ENCODE measurements at places on chromosomes 6 and 20.

DNA sequence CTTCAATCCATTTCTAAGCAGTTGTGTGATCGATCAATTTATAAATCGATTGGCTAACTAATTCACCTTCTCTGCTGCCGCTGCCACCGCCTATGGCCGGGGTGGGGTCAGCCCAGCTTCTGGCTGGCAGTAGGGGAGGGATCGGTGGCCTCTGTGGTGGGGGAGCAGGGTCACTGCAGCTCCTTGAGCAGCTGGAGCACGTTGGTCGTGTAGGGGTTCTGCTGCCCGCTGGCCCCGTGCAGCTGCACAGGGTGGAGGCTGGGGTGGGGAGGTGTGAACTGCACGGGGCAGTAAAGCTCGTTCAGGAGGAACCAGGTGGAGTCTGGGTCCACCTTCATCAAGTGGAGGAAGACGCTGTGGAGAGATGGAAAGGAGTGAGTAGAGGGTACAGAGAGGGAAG is 50.0 kb downstream of the TTI1 start:
- no peak for DNase-seq

DNA sequence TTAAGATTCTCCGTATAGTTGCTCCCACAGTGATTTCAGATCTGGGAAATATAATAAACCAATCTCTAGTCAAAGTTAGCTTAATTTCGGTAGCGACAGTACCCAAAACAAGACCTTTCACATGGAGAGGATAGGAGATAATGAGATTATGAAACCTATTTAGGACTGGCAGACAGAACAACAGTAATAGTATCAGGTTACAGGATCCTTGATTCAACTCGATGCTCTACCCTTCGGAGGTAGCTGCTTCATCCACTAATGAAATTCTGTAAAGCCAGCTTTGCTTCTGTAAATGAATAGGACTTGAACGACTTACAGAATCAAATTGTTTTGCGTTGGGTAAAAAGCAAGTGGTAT is 534 bp upstream of the AKIRIN2 start:
- DNase-seq = no peak

DNA sequence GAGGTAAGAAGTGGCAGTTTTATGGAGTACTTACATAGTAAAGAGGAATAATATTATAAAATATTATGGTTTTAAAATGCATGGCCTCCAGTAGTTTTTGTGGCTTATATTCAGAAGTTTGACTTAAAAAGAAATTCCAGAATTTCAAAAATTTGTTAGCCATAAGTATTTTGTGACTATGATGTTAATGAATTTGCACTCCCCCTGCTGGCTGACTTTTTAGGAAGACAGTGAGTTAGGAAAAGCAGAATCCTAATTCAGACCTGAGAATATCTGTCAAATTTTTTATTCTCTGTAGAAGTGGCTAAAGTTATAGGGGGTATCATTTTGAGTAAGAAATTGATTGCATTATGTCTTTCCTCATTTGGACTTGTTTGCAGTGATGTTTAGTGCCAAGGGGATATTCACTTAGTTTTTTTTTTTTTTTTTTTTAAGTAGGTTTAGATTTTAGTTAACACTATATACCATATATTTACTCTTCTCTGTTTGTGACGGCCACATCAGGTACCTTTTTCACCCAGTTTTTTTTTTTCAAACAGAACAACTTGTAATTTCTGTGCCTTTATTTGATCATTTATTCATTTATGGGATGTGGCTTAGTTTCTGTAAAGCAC is 40.8 kb downstream of the ZFAND3 start:
- peak; percentile 8 for DNase-seq

DNA sequence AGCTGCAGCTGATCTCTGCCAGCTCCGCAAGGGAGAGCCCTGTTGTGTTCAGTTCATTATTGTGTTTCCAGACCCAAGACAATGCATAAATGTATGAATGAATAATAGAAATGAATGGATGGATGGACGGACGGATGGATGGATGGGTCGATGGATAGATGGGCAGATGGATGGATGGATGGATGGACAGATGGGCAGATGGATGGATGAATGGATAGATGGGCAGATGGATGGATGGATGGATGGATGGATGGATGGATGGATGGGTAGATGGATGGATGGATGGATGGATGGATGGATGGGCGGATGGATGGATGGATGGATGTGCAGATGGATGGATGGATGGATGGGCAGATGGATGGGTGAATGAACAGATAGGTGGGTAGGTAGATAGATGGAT is 16.7 kb upstream of the LSM14B start:
- DNase-seq = no peak

- peak; percentile 73 for DNase-seq
Measured at GRCh38 chr20:33373735-33374605, 27.3 kb downstream of the CDK5RAP1 start.

GRCh38 chr20:34538671-34539123 is 19.8 kb upstream of the MAP1LC3A start:
- peak; percentile 3 for DNase-seq

DNA sequence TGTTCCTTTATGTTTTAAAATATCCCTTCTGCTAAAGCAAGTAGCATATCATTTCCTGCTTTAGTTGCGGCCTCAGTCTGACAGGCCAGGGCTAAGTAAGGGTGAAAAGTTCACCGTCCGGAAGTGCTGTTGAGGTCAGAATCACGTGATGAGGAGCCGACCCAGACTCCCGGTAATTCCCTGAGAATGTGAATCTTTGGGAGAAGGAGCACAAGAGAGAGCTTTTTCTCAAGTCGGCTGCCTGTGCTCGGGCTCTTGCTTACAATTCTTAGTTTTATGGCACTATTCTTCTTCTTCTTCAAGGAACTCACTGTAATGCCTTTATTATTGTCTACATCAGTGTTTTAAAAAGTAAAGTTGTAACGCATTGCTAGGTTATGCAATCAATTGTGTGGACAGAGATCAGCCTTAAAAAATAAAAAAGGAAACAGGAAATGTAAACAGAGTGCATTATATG is 309.3 kb downstream of the PRL start:
- no peak for DNase-seq

DNA sequence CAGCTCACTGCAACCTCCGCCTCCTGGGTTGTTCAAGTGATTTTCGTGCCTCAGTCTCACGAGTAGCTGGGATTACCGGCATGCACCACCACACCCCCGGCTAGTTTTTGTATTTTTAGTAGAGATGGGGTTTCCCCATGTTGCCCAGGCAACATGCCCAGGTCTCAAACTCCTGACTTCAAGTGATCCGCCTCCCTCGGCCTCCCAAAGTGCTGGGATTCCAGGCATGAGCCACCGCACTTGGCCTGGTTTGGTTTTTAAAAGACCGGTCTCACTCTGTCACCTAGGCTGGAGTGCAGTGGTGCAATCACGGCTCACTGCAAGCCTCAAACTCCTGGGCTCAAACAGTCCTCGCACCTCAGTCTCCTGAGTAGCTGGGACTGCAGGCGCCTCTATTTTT is 40.1 kb downstream of the VSTM2L start:
- no peak for DNase-seq

- DNase-seq = peak; percentile 57
Measured at GRCh38 chr20:62623488-62624324, 18.6 kb upstream of the SLCO4A1 start.

DNA sequence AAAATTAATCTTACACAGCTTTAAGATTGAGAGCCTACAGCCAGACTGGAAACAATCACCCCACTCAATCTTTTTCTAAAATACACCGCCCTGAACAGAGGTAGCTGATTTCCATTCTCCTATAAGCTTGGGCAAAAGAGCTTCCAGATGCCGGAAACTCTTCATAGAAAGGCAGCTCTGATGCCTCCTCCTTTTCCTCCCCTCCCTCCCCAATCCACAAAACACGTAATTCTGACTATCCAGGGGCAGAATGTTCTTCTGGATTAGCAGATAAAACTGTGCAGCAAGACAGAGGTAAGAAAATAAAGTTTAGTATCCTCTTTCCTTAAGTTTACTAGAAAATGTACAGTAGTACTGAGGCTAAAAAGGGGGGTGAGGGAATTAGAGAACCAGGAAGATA is 15.8 kb downstream of the ADNP start:
- no peak for DNase-seq

DNA sequence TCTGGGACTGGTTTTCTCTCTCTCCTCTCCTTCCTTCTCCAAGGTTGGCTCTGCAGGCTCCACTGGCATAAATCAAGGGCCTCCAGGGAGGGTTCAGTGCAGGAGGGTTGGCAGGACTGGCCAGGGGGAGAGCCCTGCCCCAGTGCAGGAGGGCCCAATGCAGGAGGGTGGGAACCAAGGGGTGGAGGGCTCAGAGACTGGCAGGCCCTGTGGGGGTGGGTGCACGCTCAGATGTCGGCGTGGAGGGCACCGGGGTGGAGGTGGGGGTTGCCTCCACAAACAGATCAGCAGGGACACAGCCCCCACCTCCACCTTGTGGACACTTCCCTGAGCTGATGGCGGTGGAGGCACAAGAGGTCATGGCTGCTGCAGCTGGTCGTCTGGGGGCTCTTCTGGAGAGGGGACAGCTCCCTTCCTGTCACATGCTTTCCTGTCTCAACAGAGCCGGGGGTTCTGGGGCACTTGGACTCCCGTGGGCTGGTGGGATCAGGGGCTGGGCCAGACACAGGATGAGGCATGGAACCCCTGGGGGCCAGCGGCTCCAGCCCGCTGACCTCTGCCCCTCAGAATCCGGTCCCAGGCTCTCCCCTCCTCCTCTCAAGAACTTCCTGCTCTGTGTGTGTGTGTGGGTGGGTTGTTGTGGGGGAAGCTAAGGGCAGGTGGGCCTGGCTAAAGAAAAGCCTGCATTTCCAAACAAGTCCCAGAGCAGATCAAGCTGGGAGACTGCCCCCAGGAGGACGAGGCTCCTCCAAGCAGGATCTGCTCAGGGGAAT is 2.7 kb upstream of the ABHD16B start:
- DNase-seq = peak; percentile 15

DNA sequence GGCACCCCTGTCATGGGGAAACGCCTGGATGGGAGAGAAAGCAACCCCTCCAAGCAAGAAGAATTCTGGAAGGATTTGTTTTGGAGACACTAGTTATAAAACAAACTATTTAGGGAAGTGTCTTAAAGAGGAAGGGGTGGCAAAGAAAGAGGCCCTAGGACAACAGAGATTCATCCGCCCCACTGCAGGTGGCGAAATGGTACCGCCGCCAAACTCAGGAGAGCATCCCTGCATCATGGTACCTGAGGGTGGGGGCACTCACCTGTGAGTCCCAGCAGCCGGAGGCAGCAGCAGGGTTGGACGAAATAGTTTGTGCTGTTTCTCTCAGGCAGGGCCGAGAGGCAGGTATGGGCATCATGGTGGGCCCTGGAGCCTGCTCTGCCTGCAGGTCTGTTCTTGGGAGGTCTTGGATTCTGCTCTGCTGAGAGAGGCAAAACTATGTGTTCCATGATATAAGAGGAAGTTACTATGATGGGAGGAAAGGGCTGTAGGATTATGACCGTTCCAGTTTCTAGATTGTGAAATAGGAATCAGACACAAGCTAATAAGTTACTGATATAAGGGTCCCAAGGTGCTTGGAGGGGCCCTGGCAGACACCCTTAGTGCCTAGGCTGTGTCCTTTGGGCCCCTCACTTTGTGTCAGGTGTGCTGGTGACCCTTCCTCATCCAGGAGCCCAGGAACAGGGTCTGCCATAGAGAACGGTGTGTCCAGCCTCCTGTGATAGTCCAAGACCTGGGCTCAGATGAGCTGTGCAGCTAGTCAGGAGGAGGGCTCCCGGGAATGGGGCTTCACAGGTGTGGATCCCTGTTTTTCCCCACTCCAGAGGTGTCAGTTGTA is 20.4 kb downstream of the SIRPD start:
- no peak for DNase-seq

- no peak for DNase-seq
Measured at GRCh38 chr6:158011478-158011920, 29.8 kb downstream of the SYNJ2 start.

- no peak for DNase-seq
Measured at GRCh38 chr6:113570161-113570560, 287.0 kb upstream of the MARCKS start.

DNA sequence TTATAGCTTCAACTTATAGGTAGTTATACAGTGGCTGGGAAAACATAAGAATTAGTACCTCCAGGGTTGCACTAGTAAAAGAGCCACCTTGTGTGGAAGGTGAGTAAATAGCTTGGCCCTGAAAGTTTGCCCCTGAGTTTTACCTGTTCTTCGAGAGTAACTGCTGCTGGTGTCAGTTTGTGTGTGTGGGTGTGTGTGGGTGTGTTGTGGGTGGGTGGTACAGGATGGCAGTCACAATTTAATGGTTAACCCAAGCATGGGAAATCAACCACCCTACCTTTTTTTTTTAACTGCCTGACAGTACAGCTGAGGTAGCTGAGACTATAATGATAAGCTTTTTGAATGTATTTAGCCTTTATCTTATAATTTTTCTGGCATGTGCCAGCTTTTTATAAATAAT is 137.3 kb downstream of the STXBP5 start:
- no peak for DNase-seq

DNA sequence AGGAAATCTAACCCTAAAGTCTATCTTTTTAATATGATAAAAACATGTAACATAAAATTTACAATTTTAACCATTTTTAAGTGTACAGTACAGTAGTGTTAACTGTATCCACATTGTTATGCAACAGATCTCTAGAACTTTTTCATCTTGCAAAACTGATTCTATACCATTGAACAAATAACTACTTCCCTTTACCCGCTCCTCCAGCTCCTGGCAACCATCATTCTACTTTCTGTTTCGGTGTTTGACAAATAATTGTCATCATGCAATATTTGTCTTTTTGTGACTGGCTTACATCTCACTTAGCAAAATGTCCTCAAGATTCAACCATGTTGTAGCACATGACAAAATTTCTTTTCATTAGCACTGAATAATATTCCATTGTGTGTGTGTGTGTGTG is 203.2 kb downstream of the SIM1 start:
- DNase-seq = no peak

DNA sequence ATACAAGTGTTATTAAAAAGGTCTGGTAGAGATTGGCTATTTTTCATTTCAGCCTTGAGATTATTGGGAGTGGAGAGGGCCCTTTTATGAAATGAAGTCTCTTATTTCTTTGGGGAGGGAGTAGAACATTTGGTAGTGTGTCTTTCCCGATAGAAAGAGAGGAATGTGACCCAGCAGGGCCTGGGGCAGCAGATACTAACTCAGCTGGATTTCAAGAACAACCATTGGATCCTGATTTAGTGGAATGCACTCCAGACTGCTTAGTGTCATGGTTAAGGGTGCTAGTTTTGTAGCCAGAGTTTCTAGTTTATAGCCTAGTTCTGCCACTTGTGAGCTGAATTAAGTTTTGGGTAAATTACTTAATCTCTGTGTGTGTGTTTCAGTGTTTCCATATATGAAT is 18.4 kb upstream of the FLRT3 start:
- DNase-seq = no peak

- DNase-seq = peak; percentile 54
Measured at GRCh38 chr20:64037498-64038213, 1.7 kb downstream of the C20orf204 start.
